ENCODE measurements at places on chromosomes 11 and 22. TPM values are rescaled to one million over a fixed set of nuclear protein-coding genes. Genes with fewer than 3 reads are reported as not detected.

Gene NNMT
- total RNA-seq = 2.4 TPM

Gene NLRP14
- not detected for total RNA-seq

Gene SPI1
- not detected for total RNA-seq

DNA sequence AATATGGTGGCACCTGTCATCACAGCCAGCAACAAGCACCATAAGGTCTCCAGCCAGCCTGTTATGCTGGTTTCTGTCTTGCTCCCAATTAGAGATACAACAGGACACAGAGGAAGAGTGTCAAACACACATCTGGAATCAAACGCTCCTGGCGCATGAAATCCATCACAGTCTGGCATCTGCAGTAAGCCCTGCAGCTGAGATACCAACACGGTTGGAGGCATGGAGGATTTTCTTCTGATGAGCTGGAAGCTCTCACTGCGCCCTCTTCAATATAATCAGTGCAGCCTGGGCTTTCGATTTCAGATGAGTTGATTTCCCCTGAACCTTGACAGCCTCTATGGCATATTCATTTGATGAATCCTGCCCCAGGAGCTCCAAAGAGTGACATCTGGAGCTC lies 27.8 kb upstream of the CARS1 start:
- DNase-seq = no peak
- no peak overlapping the region for H3K27ac ChIP-seq
- H3K36me3 ChIP-seq = no peaks in the 10 kb centered on the region
- no peak overlapping the region for H3K4me3 ChIP-seq

DNA sequence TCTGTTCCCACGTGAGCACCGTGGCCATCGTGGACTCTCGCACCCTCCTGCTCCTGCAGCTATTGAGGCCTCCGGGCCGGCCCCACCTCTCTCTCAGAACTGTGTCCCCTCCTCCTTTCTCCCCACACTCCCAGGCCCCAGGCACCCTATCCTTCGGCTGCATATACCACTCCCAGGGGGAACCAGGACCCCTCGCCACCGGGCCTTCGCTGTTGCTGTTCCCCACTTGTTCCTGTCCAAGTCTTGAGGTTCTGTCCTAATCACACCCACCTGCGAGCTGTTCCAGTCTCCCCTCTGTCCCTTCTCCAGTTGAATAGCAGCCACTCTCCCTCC lies 43.0 kb upstream of the CDON start:
- H3K27me3 ChIP-seq = no peaks in the 10 kb centered on the region
- no peaks in the 10 kb centered on the region for H3K4me1 ChIP-seq
- peak overlapping the region; percentile 16 for H3K27ac ChIP-seq
- no peak for DNase-seq
- no peaks in the 10 kb centered on the region for H3K36me3 ChIP-seq
- no peak overlapping the region for H3K4me3 ChIP-seq

GRCh38 chr11:35257281-35257680 lies 118.3 kb downstream of the CD44 start:
- no peak overlapping the region for H3K27ac ChIP-seq
- H3K36me3 ChIP-seq = no peaks in the 10 kb centered on the region
- DNase-seq = no peak
- H3K4me3 ChIP-seq = no peak overlapping the region
- H3K27me3 ChIP-seq = no peaks in the 10 kb centered on the region
